ENCODE measurements at places on chromosomes 7 and 10.

DNA sequence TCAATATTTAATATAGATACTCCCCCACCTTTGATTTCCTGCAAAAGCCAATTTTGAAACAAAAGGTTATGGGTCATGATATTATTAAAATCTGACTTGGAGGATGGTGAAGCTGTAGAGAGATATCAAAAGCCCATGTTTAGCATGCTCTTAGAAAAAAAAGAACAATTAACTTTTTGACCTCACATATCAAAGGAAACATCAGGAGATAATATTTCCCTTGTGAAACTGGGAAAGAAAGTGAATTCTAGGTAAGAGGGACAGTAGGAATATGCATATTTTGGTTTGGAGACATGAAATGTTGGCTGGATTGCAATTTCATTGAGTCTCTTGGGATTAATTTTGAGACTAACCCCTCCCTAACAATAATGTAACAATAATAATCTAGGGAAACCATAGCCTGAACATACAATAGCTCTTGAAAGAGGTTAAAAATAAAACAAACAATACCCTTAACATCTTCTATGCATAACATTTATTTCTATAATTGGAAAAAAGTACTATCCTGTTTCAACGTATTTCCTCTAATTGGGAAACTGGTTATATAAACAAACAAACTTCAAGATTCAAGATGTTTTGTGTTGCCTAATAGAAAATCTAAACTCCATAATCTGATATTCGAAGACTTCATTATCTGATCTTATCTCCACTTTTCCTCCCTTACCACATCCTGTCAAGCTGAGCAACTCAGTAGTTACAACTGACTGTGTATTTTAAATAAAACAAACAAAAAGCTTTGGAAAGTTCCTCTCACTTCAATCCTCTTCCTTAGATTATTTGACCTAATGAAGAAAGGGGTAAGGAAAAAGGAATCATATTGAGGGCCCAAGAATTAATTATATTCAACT is 14.8 kb downstream of the TMEM26 start:
- no peak for DNase-seq

DNA sequence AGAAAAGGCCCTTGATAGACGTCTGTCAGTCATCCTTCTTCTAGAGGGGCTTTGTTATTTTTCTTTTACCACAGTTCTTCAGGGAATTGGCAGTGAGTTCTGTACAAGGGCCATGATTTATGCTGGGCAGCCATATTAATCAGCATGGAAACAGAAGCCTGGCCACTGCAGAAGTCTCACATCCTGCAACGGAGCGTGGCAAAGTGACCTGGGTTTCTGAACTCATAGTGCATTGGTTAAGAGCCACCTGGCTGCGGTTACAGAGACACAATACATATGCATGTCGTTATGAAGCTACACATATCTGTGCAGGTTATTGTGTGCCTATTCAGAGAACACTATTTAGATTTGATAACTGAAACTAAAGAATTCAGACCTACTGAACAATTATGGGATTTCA is 419.4 kb upstream of the CELF2 start:
- no peak for DNase-seq

DNA sequence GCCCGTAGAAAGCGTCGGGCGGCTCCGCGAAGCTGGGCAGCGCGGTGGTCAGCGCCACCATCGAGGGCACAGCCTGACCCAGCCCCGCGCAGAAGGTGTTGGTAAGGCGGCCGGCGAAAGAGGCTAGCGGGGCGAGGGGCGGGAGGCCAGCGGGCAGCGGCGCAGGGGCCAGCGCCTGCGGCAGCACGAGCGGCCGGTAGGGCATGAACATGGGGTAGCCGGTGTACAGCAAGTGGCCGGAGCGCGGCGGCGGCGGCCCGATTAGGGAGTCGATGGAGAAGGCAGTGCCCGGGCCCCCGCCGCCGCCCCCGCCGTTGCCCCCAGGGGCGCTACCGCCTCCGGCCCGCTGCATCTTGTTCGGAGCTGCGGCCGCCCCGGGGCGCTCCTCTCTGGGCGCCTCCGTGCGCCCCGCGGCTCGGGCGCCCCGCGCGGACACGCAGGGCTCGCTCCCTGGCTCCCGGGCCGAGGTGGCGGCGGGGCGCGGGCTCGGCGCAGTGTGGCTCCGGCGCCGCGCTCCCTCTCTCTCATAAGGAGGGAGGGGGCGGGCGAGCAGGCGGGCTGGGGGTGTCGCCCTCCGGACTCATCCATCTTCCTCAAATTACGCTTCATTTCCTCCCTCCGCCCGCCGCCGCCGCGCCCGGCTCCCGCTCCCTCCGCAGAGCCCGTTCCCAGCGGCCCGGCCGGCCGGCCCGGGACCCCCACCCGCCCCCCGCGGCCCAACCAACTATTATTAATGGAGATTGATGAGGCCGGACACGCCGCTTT is at the start of gene GBX1:
GBX1 (minus strand) TSS at position 498 of the 765 bp plus-strand sequence; CDS start at position 352, 146 bp downstream.
- DNase-seq, result no peak

GRCh38 chr7:4958477-4959301 is at the start of gene MMD2:
Gene MMD2 (minus strand): TSS chr7:4959187. CDS start chr7:4959017, 170 bp downstream.
- DNase-seq, result no peak

DNA sequence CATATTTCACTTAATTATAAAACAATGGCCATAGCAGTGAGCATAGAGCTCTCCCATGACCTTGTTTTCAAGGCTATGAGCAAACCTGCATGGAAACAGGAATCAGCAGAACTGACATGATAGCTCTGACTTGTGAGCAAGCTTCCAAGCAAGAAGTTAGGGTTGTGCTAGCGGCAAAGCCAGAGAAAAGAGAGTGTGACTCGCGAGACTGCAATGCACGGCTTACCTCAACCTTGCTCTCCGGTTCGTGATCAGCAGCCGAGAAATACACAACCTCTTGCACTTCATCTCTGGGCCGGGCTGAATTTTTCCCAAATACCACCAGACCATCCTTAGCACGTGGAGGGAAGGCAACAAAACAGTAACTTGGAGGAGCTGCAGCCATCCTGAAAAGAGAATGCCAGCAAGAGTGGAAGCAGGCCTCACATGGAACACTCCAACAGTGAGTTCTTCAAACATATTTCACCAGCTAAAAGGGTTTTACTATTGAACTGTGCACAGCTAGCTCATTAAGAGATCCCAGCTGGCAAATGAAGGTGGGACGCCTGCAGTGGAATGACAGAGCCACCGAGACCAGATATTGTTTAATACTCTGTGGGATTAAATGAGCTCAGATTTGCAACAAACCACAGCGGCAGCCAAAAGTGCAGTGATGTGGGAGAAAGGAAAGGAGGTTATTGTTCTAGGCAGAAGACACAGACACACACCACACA is 20.8 kb downstream of the SCRN1 start:
- DNase-seq, result no peak

DNA sequence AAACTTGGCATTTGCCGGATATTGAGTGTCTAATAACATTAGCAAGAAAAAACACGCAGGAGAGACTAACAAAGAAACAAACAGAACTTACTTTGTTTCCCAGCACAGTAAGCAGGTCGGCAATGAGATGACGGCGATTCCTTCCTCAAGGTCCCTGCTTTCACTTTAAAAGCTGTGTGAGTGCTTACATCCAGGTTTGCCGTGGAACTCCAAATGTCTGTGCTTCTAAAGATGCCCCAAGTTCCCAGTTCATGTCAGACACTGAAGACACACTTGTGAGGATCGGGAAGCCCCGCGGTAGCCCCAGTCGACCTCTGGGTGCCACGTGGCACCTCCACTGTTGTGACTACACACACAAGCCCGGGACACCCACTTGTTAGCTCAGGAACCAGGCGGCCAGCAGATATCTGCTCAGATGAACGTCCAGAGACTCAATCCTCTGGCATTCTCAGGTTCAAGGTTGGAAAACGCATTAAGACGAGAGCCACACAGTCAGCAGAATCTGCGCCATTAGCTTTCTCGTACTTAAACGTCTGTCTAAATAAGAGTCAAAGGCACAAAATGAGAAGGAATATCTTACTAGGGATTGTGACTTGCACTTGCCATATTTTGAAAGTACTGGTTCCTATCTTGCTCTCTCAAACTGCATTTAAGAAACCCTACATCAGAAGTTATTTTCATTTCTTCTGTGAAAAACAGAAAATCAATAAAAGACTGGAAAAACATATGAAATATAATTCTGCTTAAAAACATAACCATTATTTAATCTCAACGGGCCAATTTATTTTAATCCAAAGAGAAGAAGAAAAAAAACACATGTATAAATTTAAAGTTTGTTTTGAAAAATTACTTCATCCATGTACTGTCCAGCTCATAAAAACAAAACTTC is 207.6 kb upstream of the KLF14 start:
- DNase-seq, result no peak

DNA sequence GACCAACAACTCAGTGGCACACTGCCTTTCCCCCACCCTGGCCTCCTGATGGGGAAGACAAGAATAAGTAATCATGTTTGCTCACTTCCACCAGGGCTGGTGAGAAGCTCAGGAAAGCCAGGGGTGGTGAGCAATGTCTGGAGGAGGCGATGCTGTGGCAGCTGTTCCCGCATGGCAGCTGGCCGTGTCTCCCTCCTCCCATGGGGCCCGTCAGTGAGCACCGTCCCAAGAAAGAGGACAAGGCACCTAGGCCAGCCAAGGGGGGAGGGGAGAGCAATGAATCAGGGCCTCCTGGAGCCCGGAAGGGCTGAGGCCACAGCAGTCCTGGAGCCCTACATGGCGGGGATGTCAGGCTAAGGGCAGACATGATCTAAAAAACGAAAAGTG is 69.2 kb upstream of the INSIG1 start:
- no peak for DNase-seq

DNA sequence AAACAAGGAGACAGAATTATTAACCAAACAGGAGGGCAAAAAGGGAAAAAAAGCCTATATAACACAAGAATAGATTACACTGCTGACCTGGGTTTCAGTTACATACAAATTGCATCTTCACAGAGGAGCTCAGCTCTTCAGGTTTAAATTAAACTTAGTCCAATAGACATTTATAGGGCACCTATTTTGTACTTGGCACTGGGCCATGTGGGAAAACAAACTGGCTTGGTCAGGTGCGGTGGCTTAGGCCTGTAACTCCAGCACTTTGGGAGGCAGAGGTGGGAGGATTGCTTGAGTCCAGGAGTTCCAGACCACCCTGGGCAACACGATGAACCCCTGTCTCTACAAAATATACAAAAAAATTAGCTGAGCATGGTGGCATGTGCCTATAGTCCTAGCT is 62.3 kb upstream of the CCDC6 start:
- no peak for DNase-seq

- no peak for DNase-seq
These were observed 308.8 kb upstream of the PHYHIPL start for GRCh38 chr10:58867683-58868082.

All from T-helper 2 cell (primary cell).